ENCODE measurements at places on chromosomes 4 and X.

DNA sequence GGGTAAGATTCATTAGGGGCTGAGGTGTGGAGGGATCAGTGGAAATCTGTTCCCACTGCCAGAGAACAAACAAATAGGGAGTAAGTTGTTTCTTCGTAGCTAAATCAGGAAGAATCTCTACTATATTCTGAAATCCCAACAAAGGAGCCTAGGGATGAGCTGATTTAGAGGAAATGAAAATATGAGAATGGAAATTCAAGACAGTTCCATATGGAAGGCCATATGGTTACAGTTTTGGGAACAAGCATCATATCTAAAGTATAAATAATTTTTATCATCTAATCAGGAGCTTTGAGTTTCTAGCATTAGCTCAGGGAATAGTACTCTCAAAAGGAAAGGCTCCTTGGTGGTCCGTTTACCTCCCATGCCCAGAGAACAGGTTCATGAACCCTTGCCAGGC lies 218.2 kb downstream of the AASDH start:
- DNase-seq, result no peak

- no peak for DNase-seq
Observed at GRCh38 chr4:126568652-126569570, 1063.8 kb upstream of the INTU start.

GRCh38 chrX:153819384-153820040 lies 10.8 kb downstream of the PDZD4 start:
- DNase-seq, result no peak

GRCh38 chr4:68352791-68353190 lies 2.9 kb upstream of the YTHDC1 start:
- DNase-seq, result no peak

GRCh38 chr4:157300701-157301100 lies 80.2 kb downstream of the GRIA2 start:
- no peak for DNase-seq

DNA sequence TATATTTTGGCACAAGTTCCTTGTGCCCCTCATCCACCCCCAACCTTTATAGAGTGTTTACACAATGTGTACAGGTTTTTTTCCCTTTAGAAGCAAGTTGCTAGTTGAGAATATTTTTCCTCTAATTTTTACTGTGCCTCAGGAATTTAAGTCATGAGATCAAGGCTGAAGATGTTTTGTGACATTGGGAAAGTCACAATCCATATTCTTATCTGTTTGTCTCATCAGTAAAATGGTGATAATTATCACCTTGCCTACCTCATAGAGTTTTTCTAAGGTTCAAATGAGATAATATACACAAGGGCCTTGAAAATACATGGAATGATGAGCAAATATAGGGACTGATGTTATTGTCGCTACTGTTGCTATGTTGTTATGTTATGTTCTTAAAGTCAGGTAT lies 109.6 kb upstream of the DIAPH2 start:
- DNase-seq, result no peak

GRCh38 chr4:126023896-126024295 lies 709.1 kb downstream of the FAT4 start:
- DNase-seq, result no peak

GRCh38 chr4:57039345-57039744 lies 60.6 kb downstream of the POLR2B start:
- no peak for DNase-seq

- DNase-seq, result no peak
Observed at GRCh38 chr4:152554742-152555141, 18.9 kb upstream of the FBXW7 start.

DNA sequence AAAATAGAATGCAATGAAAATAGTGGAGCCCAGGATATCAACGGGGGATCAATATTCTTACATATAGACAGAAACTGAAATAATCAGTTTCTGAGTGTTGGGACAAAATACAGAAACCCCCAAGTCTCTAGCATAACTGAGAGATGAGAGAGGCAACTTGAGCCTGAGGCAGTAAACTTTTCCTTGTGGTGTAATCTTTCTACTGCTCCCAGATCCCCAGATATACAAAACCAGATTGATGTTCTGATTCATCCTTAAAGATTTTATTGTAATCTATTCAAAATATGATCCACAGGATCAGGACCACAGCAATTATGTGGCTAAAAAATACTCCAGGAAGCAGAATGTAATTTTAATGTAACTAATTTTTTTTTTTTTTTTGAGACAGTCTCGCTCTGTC lies 2282.6 kb downstream of the ARAP2 start:
- no peak for DNase-seq

DNA sequence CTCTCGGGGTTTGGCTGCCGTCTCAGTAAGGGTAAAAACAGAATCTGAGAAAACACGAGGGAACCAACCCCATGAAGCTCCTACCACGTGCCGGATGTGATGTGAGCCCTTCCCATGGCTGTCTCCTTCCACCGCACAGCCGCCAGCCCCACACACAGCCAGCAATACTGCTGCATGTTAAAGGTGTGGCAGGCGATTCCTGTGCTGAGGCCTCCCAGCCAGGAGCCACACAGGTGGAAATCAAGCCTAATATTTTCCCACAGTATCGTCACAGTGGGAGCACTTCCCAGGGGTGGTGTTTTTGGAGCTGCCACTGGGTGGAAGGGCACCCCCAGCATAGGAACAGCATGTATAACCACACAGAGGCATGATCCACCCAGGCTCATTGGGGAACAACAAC lies 77.5 kb downstream of the SLC2A9 start:
- DNase-seq, result no peak

- no peak for DNase-seq
Observed at GRCh38 chrX:133609166-133609565, 193.9 kb upstream of the GPC4 start.

DNA sequence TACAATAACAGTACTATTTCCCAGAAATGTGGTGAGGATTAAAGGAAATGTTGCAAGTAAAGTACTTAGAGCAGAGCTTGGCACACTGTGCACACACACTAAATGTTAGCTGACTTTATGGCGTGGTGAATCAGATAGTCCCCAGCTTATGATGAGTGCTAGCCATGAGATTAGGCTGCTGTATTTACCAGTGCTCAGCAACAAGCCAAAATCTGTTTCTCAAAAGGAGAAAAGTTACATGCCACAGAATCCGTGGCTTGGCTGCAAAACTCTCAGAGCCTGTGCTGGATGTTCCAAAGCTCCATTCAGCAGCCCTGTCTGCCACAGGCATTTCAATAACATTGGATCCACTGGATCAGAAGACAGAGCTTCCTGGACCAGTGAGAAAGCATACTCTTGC lies 12.8 kb upstream of the STBD1 start:
- DNase-seq, result no peak

DNA sequence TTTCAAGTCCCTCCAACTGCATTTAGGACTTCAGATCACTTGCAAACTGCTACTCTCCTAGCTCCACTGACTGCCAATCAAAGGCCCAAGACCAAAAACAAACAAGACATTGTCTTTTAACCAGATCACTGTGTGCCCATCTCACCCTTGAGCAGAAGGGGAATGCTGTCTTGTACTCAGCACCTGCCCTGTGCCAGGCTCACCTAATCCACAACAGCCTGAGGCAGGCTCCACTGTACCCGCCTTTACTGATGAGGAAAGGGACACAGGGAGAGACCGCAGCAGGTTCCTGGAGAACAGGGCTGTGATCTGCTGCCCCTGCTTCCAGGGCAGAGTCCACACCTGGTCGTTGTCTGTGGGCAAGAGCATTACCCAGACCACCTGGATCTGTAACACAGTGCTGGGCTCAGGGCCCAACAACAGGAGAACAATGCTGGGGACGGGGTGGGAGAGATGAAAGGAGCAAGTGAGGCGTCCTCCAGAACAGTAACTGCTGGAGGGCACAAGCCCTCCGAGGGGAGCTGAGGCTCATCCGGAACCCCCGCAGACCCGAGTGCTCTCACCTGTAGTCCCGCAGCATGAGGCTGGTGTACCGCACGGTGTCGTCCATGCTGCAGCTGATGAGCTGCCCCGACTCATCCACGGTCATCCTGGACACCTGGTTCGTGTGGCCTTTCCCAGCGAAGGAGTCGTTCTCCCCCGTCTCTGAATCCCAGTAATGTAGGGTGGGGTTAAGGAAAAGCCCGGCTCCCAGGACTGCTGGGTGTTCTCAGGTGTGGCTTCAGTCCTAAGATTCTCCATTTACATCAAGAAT lies 33.9 kb downstream of the WDR1 start:
- DNase-seq, result peak; percentile 48

- DNase-seq, result no peak
Observed at GRCh38 chr4:149709640-149710039, 106.0 kb downstream of the IQCM start.

GRCh38 chr4:98540803-98541202 lies 117.6 kb downstream of the TSPAN5 start:
- DNase-seq, result no peak

DNA sequence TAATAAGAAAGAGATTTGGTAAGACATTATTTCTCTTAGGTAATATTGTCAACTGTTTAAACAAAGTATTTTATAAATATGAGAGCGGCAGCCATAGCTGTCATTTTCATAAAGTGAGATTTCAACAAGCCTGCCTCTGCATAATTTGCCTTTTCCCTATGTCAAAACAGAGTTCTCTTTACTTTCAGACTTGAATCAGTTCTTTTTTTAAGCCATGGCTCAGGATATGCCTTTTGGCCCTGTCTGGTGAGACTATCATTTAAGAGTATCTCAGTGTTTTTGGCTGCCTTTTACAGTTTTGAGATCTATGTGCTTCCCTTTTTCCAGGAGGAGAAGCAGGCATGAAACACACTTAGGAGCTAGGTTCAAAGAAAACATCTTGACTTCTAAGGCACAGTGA lies 7.5 kb upstream of the GUCY1A1 start:
- DNase-seq, result no peak

DNA sequence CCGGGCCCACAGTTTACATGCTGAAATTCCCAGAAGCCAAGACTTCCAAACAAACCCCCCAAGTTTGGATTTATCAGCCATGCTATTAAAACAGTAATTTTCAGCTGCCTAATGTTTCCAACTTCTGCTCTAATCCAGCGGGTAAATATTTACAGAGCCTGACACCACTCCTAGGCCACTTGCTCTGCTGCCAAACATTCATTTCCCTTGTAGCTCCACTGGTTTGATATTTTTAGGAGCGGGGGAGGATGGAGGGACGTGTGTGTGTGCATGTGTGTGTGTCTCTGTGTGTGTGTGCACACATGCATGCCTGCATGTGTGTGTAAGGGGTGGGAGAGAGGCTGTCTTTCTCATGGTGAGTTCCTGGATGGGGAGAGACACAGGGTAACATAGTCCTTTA lies 115.7 kb upstream of the PJA1 start:
- DNase-seq, result no peak

DNA sequence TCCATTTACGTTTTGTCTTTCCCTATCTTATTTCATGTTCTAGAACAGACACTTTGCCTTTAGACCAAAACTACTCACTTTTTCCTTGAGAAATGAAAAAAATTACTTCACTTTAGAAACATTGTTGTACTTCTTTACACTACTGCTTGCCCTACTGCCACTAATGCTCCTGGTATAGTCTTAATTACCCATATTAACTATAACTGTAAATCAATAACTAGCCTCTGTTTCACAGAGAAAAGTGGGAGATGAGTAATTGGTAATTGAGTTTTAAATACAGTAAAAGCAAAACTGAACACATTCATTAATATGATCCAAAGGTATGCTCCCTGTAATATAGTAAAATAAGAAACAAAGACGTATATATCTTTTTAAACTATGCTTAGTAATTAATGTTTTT lies 111.1 kb upstream of the JADE1 start:
- no peak for DNase-seq

- no peak for DNase-seq
Observed at GRCh38 chrX:7635604-7636003, 207.4 kb upstream of the VCX start.

DNA sequence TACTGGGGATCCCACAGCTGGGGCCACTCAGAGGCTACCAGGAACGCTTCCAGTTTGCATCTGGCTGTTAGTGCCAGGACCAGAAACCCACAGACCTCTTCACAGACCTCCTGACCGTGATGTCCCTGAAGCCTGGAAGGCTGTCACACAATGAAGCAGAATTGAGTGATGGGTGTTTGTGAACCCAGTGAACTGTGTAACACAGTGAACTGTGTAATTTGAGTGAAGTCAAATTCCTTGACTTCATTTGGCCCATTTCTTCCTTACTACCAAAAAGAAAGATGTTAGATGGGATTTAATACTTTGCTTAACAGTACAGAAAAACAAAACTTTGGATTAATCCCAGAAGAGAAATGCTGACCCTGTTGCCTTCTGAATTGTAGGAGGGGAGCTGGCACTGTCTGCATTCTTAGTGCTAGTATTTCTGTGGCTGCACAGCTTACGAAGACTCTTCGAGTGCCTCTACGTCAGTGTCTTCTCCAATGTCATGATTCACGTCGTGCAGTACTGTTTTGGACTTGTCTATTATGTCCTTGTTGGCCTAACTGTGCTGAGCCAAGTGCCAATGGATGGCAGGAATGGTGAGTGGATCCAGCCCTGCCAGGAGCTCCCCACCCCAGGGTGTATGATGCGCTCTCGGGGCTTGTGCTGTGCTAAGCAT lies 17.8 kb downstream of the SRD5A3 start:
- DNase-seq, result no peak

GRCh38 chr4:44120646-44121045 lies 328.0 kb downstream of the KCTD8 start:
- DNase-seq, result no peak

DNA sequence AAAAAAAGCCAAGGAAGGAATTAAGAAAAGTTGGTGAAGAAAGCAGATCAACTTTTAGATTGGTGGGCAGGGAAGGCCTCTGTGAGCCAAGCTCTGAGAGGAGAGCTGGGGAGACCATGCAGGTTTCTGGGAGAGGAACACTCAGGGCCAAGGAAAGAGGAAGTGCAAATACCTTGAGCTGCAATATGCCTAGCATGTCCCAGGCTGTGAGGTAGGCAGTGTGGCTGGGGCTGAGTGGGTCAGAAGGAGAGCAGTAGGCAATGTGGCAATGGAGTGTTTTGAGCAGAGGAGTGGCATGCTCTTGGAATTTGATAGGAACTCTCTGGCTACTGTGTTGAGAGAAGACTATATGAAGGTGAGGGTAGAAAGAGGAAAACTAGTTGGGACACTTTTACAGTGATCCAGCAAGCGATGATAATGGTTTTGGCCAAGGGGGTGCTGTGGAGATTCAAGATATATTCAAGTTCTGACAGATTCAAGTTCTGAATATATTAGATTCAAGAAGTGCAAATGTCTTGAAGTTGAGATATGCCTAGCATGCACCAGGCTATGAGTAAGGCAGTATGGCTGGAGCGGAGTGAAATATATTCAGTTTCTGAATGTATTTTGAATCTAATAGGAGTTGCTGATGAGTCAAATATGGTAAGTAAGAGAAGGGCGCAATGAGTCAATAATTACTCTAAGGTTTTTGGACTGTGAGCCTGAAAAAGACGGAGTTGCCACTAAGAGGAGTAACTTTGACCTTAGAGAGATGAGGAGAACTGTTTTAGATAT lies 172.5 kb downstream of the CAMK2D start:
- DNase-seq, result no peak

DNA sequence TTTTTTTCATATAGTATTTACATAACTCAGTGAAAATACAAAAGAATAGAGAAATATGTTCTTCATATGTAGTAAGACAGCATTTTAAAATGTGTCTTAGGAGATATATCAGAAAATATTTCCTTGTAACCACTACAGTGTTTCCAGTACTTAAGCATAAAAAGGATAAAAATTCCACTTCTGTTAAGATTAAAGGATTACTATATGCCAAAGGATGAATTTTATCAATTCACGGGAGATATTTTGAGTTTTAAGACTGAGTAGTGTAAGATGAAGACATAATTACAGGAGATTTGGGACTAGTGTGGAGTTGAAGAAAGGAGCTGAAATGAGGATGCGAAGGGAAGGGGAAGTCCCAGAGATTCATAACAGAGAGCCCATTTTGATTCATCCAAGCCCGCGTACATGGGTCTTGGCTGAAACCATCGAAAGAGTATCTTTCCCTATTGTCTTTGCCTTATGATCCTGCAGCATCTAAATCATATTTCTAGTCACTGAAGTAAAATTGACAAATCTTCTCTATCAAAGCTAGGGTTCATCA lies 58.7 kb downstream of the MAD2L1 start:
- DNase-seq, result no peak

Data from natural killer cell treated with Interleukin-12 subunit alpha and Interleukin-12 subunit beta and Interleukin-15 and Interleukin-18, amount 100 ng/mL, for 72 hours (primary cell).